NCI-H748 treated with DMSO at 0.1 percent for 48 hours (cell line): ENCODE measurements at places on chromosomes 16 and 17.

DNA sequence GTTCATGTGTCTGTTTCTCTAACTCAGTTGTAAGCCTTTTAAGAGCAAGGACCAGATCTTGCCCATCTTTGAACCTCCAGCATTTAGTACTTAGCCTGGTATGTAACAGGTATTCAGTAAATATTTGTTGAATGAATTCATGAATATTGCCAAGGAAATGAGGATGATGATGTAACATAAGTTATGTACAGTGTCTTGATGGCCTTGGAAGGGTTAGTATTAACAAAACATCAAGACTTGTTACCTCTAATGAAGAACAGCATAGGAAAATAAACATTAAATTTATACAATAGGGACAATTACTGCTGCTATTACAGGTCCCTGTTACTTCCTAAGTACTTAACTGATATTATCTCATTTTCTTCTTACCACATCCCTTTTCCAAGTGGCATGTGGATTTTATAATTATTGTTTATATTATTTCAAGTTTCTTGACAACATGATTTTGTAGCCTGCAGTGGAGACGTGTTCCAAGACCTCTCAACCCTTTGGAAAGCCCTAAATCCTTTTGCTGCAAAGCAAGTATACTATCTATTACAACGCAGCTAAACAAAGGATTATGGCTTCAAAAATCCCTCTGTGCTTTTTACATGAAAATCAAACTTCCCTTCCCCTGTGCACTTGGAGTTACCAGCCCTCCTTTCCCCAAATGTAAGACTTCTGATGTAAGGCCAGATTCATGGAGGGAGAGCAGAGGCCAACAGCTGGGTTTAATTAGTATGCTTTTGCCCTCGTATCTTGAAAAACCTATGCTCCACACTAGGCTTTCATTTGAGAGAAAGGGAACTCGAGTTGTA is 77.4 kb upstream of the SMIM36 start:
- DNase-seq: no peak

DNA sequence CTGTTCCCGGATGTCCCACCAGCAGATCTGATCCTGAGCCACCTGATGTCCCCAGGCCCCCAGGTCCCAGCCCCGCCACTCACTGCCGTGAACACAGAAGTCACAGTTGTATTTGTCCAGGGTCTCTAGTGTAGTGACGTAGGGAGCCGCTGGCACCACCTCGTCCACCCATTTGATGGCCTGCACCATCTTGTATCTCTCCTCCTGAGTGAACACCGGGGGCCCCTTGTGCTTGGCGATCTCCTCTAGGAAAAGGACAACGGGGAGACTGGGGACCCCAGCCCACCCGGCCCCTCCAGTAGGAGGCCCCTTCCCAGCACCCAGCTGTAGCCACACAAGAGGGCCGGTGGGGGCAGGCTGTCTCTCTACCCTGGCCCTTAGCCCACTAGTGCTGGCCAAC is 2.4 kb downstream of the PCYT2 start:
- DNase-seq: no peak

DNA sequence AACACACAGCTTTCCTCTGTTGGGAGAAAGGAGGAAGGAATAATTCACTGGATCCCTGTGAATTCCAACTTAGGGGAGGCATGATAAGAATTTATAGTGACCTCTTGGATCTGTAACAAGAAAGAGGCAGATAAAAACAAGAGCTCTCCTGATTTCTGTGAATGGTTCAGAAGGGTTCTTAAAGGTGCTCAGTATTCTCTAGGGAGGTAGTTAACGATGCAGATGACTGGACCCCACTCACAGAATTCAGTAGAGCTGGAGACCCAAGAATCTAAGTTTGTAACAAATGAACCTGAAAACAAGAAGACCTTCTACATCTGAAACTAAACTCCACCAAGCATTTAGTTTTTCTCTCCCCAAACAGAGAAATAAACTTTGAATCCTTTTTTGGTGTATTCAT is 8.6 kb downstream of the ZNRF1 start:
- no peak for DNase-seq

- DNase-seq: no peak
Measured at GRCh38 chr17:13010959-13011358, 6.9 kb downstream of the ELAC2 start.

DNA sequence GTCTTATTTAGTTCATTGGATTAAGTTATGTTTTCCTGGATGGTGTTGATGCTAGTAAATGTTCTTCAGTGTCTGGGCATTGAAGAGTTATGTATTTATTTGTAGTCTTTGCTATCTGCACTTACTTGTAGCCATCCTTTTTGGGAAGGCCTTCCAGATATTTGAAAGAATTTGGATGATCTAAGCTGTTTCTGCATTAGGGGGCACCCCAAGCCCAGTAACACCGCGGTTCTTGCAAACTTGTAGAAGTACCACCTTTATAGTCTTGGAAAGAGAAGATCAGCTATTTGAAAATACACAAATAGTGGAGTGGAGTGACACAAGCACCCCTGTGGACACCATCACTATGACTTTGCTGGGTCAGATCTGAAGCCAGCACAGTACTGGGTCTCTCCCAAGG is 175.9 kb upstream of the KIF2B start:
- DNase-seq: no peak
